ENCODE measurements at places on chromosomes 3 and 15.

DNA sequence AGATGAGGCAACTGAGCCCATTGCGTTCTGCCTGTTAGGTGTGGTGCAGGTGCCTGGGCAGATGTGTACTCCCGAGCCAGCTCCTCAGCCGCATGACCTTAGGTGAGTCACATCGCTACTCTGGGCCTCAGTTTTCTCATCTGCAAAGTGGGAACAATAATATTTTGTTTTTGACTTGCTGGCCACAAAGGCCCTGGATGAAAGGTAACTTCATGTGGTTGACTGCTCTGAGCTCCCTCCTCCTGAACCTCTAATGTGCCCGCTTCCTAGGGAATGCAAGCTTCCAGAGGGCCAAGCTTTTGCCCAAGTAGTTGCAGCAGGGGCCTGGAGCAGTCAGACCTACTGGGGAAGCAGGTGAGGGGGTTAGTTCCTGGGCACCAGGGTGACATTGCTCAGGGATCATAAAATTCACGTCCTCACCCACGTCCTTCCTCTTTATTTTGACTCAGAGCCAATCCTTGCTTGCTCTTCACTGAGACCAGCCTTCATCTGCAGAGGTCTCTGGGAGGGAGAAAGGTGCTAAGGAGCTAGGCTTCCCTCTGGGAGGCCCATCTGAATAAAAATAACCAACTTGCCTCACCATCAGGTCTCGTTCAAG is 149.0 kb upstream of the TLE3 start:
- DNase-seq = no peak

- no peak for DNase-seq
These were observed 196.4 kb upstream of the NANOGP8 start for GRCh38 chr15:35281515-35281914.

- no peak for DNase-seq
These were observed 36.1 kb upstream of the SLC41A3 start for GRCh38 chr3:126119976-126120375.

GRCh38 chr3:17585394-17586325 is 156.8 kb downstream of the TBC1D5 start:
- DNase-seq = no peak

DNA sequence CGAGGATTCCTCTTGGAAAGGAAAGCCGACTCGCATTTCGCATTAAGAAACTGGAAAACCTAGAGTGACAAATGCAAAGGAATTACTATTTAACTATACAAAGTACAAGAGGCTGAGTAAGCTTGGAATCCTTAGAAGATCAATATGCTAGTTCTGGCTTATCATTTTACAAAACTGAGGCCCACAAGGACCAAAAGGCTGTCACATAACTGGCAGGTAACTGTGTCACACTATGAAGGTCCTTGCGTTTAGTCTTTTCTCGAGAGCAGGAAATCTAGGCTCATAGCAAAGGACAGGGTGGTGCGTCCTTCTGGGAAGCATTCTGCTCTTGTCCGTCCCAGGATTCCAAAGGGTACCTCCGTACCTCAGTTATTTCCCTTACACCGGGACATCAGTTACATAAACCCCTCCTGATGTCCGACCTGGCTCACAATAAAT is 629 bp downstream of the RPL24 start:
- DNase-seq = no peak

DNA sequence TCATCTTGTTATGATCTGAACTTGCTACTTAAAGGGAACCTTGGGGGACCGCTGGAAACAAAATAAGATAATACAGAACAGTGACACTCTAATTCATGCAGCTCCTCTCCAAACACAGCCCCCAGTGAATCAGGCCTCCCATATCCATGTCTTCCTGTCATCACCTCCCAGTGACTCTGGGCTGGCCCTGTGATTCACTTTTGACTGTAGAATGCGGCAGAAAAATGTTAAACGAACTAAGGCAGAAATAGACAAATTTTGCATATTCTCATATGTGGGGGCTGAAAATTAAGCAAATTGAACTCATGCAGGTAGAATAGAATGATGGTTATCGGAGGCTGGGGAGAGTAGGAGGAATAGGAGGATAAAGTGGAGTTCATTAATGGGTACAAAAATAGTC is 20.2 kb upstream of the GADL1 start:
- DNase-seq = no peak

DNA sequence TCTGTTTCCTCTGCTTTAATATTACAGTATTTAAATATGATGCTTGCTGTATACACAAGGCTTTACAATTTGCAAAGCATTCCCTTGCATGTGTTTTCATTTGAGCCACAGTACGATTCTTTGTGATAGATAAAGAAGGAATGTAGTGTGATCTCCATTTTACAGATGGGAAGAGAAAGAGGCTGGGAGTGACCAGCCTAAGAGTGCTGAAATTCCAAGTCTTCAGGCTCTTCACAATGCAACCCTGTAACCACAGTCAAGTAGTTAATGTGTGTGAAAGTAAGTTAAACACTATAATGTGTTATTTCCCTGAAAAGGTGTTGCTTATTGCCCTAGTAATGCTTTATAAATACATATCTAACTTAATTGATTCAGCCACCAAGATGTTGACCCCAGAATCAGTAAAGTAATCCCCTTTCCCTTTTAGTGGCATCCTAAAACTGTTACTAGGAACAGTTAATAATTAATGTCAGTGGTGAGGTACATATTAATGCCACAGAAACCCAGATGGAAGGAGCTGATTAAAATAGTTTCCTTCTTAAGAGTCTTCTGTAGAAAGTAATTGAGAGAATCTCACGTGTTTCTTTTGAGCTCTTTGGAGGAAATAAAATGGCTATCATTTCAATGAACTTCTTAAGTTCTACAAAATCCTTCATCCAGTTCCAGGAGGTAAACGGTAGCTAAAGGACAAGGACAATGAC is 110.4 kb downstream of the IL12A start:
- no peak for DNase-seq

- DNase-seq = no peak
These were observed 27.8 kb upstream of the ATP2B2 start for GRCh38 chr3:10532939-10533736.

DNA sequence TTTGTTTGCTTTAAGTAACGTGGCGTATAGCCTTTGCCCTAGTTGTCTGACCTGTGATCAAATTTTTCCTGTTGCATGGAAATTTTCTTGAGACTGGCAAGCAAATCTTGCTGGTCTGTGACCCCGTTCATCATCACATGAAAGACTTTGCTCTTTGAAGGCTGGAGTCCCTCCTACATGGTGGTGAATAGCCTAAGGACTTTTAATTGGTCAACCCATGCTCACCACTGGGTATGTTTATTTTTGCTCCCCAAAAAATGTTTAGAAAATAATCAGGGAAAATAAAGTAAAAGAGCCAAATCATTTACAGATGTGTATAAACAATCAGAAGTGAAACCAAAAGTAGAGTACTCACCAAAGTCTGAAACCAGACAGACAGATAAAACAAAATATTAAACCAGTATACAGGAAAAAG is 1075.3 kb upstream of the ALCAM start:
- DNase-seq = no peak

DNA sequence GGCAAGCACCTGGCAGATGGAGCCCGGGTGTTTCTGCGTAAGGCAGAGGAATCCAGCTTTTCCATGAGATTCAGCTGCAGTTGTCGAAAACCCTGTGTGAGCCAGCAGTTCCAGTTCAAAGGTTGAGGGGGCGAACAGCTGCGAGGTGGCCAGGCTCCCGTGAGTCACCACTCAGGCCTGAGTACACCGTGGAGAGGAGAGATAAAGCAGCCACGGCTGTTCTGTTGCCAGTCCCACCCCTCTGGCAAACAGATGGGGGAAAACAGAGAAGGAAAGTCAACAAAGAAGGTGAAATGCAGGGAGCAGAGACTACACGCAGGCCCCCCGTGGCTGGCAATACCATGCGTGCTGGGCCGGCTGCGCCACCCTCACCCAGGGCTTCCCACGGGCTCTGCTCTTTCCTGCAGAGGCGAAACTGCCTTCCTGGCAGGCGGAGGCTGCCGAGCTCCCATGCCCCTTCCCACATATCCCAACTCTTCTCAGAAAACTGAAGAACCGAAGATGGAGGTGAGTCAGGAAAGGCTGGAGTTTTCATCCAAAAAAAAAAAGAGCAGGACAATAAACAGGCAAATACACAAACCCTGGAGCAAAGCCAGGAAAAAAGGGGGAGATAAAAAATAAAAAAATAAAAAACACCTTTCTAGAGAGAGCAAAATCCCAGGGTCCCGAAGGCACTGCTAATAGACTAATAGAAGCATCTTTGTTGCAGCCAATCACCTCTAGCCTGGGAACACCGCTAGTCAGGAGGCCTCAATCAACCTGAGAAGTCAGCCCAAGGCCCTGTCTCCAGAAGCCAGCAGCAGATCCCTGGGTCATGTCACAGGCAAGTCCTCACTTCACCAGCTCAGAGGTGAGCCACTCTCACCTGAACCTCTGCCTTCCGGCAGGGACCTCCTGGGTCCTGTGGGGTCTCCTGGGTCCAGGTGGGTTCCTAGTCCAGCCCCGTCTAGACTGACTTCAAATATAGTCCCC is 37.7 kb downstream of the FAM174B start:
- no peak for DNase-seq

- DNase-seq = no peak
These were observed 17.3 kb upstream of the SRGAP3 start for GRCh38 chr3:9266716-9267115.

DNA sequence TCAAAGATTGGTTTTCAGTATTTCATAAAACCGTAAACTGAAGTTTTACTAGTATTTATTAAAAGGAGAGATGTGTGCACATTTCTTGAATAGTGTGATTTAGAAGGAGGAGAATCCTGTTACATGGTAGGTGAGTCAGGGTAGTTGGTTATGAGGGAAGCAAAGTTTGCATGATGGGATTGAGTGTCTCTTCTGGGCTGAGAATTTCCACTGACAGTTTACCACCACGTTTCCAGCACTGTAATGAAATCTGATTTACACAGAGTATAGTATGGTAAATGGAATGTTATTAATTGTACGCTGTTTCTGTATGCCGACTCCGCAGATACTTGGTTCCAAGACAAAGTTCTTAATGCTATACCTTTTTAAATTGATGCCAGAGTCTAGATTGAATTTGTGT is 1.6 kb downstream of the NECTIN3 start:
- no peak for DNase-seq

DNA sequence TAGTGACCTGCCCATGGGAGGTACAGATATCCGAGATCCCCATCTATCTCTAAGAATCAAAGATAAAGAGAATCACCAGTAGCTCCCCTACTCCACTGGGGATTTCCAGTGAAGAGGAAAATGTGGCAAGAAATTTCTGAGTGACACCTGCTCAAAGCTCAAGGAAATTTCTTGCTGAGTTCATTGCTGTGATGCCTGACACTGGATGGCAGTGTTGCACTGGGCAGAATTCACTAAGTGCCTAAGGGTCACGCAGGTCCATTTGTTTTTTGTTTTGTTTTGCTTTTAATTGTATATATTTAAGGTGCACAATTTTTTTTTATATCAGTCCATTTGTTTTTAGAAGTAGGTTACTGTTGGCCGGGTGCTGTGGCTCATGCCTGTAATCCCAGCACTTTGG is 109.5 kb upstream of the KCNAB1 start:
- DNase-seq = no peak

DNA sequence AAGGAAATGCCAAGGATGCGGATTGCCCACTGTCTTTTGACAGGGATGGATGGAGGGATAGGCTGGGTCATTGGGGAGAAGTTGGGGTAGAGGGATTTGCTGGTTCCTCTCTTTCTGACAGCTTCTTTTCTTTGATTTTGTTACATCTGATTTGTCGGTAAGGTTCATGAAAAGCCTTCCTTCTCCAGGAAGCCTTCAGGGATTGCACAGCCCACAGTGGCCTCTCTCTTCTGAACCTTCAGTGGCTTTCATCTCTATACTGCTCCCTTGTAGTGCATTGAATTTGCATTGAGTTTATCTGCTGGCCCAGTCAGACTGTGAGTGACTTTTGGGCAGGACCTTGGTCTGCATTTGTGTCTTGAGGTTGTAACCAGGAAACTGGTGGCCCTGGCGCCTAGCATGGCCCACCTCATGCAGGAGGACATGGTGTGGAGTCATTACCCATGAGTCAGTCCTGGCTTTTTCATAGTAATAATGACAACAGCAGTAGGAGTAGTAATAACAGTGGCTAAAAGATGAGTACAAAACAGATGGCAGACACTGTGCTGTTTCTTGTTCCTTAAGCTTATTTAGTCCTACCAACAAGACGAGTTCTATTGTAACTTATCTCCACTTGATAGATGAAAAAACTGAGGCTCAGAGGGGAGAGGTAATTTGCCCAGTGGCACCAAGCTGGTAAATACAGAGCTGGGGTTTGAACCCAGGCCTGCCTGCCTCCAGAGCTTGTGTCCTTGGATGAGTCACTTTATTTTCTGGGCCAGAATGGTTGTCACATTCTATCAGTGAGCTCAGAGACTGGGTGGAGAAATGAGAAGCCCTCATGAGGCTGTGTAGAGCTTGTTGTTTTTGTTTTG is 28.4 kb downstream of the SMAD6 start:
- no peak for DNase-seq

- no peak for DNase-seq
These were observed 35.2 kb downstream of the FNDC3B start for GRCh38 chr3:172074586-172074985.

DNA sequence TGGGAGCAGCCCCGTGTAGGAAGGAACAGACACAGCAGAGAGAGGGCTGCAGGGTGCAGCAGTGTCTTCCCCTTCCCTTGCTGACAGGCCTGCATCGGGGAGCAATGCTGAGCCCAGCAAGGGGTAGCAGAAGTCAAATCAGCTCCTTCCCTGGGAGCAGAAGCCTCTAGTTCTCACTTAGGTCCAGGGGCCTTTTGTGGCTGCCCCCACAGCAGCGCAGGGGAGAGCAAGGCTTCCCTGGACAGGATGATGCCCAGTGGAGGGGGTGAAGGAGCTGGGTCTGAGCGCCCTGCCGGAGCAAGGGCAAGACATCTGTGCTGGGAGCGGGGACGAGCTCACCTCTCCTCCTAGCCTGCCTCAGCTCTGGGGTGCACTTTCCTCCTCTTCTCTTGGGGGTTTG is 827 bp downstream of the PLCB2 start:
- no peak for DNase-seq

DNA sequence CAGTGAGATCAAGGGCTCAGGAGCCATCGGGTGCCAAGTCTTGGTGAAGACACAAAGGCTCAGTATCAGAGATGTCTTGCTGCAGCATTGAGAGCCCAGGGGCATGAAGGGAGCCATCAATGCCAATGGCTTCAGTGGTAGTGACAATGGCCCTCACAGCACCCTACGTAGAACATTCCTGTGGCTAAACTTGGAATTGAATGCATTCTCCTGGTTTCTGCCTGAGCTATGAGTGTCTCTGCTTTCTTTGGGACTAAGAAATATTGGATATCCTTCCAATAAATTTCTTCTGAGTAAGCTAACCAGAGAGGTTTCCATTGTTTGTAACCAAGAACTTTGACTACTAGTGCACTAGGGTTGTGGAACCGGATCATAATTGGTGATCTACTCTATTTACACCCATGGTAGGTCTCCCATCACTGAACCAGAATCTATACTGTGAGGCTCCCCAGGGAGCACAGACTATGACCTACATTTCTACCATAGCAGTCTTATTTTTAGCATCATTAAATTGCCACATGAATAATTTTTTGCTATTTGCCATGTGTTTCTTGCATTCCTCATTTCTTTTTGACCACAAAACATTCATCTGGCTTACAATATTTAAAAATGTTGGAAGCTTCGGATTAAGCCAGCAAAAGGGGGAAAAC is 31.6 kb upstream of the PDZRN3 start:
- no peak for DNase-seq

GRCh38 chr15:25170113-25170731 is 215.4 kb downstream of the SNRPN start:
- DNase-seq = no peak

- DNase-seq = no peak
These were observed 14.4 kb upstream of the C3orf80 start for GRCh38 chr3:160210799-160211221.
